Uterus (tissue), 4 donors: ENCODE measurements at places on chromosomes 4 and X. TPM values are rescaled to one million over a fixed set of nuclear protein-coding genes. Genes with fewer than 3 reads are reported as not detected.
A peak's percentile ranks its signal among the peaks of the same experiment; 100 is the strongest.

GRCh38 chrX:102995316-102995715 is 58.2 kb downstream of the RAB40AL start:
- H3K36me3 ChIP-seq: no peaks in the 10 kb centered on the region
- H3K4me1 ChIP-seq: no peaks in the 10 kb centered on the region
- no peak for DNase-seq
- no peaks in the 10 kb centered on the region for H3K27me3 ChIP-seq
- no peak overlapping the region for H3K27ac ChIP-seq

- H3K27ac ChIP-seq: peak overlapping the region; percentile 97
- no peak for DNase-seq
- H3K27me3 ChIP-seq: no peaks in the 10 kb centered on the region
- H3K4me1 ChIP-seq: no peaks in the 10 kb centered on the region
- H3K36me3 ChIP-seq: no peaks in the 10 kb centered on the region
Measured at GRCh38 chrX:130108647-130109428, 1.5 kb downstream of the ELF4 start.

DNA sequence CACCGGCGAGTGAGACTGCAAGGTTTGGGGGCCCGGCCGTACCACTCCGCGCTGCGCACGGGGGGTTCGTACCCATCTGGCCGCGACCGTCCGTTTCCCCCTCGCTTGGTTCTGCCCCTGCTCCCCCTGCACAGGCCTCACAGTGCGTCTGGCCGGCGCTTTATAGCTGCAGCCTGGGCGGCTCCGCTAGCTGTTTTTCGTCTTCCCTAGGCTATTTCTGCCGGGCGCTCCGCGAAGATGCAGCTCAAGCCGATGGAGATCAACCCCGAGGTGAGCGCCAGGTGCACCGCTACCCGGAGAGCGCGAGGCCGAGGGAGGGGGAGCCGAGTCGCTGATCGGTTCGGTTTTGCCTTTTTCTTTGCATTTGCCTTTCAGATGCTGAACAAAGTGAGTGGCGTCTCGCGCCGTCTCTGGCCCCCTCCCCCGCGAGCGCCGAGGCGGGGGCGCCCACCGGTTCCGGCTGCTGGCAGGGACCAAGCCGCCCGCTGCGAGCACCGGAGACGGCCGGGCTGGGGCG is at the start of gene UCHL1:
TSS of gene UCHL1 (plus strand) at position 189 of the 517 bp plus-strand sequence. CDS start at position 238, 49 bp downstream.
- H3K27ac ChIP-seq: no peak within 1 kb of the TSS
- no peaks in the 10 kb centered on the region for H3K27me3 ChIP-seq
- H3K36me3 ChIP-seq: no peaks in the 10 kb centered on the region
- DNase-seq: peak; percentile 22
- H3K4me3 ChIP-seq: peak within 1 kb of the TSS; percentile 10

- H3K4me1 ChIP-seq: no peaks in the 10 kb centered on the region
- H3K4me3 ChIP-seq: no peak overlapping the region
- H3K27me3 ChIP-seq: no peaks in the 10 kb centered on the region
Measured at GRCh38 chr4:42865572-42866189, 26.8 kb upstream of the GRXCR1 start.

DNA sequence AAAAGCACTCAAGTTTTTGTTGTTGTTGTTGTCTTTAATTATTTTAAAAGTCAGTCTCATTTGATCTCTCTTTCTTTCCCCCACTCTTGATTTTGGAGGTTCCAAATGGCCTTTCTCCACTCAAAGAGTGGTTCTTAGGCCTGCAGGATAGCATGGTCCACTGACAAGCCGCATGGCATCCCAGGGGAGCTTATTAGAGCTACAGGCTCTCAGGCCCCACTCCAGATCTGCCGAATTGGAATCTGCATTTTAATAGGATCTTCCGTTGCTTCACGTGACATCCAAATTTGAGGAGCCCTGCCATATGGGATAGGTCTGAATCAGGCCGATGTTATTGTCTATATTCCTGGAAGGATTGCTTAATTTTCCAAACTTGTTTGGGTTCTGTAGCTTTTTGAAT is 72.1 kb downstream of the CPE start:
- DNase-seq: no peak
- no peak overlapping the region for H3K27ac ChIP-seq
- H3K4me1 ChIP-seq: no peaks in the 10 kb centered on the region
- no peak overlapping the region for H3K4me3 ChIP-seq
- no peaks in the 10 kb centered on the region for H3K27me3 ChIP-seq

DNA sequence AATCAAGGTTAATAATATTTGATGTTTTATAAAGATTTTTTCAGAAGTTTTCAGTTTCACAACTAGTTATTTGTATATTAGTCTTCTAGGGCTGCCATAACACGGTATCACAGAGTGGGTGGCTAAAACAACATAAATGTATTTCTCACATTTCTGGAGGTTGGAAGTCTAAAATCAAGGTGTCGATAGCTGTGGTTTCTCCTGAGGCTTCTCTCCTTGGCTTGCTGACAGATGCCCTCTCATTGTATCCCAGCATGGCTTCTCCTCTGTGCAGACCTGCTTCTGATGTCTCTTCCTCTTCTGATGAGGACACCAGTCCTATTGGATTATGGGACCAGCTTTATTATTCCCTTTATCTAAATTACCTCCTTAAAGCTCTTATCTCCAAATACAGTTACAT is 1456.6 kb downstream of the STIM2 start:
- DNase-seq: no peak
- H3K27me3 ChIP-seq: no peaks in the 10 kb centered on the region
- no peak overlapping the region for H3K4me3 ChIP-seq

DNA sequence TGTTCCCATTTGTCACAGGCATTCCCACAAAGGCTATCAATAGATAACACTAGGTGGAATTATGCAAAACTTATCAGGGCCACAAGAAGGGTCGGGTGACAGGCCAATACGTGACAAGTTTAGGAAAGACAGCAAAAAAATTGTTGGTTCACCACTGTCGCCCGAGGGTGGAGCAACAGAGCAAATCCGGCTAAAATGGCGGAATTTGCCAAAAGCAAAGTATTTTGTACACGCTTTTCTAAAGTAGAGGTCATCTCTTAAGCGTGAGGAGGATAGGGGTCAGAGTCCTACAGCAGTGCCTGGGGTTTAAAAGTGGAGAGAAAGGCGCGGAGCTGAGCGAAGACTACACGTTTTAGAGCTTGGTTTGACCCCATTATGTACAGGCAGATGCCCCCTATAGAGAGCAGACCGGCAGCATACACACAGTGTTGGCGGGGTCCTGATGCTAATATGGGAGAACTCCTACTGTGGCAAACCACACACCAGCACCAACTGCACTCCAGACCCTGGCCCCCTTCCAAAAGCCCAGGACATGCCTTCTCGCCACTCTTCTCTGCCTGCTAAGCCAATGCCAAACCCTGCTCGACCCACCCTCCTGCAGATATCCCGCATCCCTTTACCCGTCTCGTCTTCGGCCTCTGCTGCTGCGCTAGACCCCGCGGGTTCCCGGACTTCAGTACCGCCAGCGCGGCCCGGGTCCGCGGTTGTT is 733 bp downstream of the CCNA2 start:
- no peaks in the 10 kb centered on the region for H3K36me3 ChIP-seq
- no peaks in the 10 kb centered on the region for H3K4me1 ChIP-seq
- H3K27me3 ChIP-seq: no peaks in the 10 kb centered on the region
- peak; percentile 26 for DNase-seq

DNA sequence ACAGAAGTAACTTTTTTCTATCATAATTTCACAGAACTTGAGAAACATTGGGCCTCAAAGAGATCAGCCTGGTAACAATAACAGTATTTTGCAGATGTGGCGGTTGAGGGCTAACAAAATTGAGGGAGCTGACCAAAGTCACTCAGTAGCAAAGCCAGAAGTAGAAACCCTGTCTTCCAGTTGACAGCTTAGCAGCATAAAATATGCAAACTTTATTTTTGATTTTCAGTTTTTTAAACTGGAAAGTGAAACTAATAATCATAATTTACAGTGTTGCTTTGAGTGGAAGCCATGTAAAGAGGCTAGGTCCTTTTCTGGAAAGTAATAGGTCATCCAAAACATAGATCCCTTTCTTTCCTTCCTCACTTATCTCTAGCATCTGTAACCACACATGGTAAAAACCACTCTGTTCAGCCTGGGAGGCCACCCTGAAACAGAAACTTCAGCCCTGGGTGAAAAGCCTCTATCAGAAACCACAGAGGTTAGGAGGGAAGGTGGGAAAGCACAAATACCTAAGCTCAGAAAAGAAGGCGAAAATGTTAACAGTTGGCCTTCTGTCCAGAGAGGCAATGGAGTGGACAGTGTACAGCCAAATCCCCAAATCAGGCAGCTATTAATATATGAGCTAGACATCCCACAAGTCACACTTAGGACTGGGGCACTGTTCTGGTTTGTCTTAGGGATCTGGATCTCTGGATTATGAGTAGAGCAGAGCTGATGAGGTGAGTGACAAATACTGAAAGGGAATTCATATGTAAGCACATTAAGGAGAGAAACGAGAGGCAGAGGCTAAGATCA is 61.1 kb upstream of the ARSJ start:
- no peak overlapping the region for H3K4me3 ChIP-seq
- no peak overlapping the region for H3K27ac ChIP-seq
- no peaks in the 10 kb centered on the region for H3K27me3 ChIP-seq
- no peak for DNase-seq
- no peaks in the 10 kb centered on the region for H3K36me3 ChIP-seq

DNA sequence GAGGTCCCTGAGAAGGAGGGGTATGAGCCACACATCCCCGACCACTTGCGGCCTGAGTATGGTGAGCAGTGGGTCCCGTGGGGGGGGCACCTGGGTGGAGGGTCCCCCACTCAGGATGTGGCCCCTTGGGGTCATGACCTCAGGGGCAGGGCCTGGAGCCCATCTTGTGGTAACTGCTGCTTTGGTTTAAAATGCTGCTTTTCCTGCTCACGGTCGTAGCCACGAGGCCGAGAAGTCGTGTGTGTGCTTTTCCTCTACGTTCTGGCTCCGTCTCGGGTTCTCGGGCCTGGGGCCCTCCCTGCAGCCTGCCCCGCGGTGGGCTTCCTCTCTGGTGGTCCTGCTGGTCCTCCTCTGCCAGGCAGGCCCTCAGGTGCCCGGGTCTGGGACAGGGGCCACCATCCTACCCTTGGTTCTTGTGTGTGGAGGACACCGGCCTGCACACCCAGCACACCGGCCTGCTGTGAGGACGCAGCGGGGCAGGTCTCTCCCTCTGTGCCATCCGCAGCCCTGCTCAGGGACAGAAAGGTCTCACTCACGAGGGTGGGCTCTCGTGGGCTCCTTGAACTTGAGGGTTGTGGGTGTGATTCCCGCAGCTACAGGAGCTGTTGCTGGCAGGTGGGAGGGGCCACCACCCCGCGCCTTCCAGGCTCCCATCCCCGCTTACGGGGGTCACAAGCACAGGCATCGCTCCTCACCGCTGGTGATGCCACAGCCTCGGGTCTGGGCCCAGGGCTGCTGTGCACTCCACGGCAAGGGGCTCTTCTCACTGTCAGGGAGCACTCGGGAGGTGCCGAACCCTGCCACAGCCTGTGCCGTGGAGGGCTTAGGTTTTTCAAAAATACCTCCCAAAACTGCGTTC is 19.6 kb downstream of the UVSSA start:
- H3K36me3 ChIP-seq: no peaks in the 10 kb centered on the region
- no peak overlapping the region for H3K27ac ChIP-seq
- H3K27me3 ChIP-seq: no peaks in the 10 kb centered on the region
- no peak for DNase-seq
- H3K4me1 ChIP-seq: no peaks in the 10 kb centered on the region

DNA sequence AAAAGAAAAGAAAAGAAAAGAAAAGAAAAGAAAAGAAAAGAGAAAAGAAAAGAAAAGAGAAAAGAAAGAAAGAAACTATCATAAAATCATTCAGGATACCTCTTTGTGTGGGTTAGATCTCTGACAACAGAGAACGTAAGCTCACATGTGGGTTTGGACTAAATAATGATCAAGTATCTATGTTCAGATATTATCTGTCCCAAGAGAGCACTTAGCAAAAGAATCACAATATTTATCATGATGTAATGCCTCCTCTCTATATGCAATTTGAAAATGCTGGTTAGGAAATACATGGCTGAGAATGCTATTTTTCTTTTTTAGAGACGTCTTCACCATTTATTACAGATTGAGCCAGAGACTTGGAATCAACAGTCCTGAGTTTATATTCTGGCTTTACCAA is 191.3 kb downstream of the KCNIP4 start:
- H3K4me3 ChIP-seq: no peak overlapping the region
- no peak for DNase-seq
- H3K27me3 ChIP-seq: no peaks in the 10 kb centered on the region
- no peak overlapping the region for H3K27ac ChIP-seq
- no peaks in the 10 kb centered on the region for H3K36me3 ChIP-seq
- H3K4me1 ChIP-seq: no peaks in the 10 kb centered on the region

- no peaks in the 10 kb centered on the region for H3K4me1 ChIP-seq
- H3K27me3 ChIP-seq: peaks cover 6% of the 10 kb centered on the region
- no peak overlapping the region for H3K27ac ChIP-seq
- H3K36me3 ChIP-seq: no peaks in the 10 kb centered on the region
- no peak overlapping the region for H3K4me3 ChIP-seq
- DNase-seq: no peak
Measured at GRCh38 chrX:94977986-94978385, 1304.0 kb downstream of the FAM133A start.

GRCh38 chr4:42519803-42520417 is 122.6 kb downstream of the SHISA3 start:
- H3K4me3 ChIP-seq: no peak overlapping the region
- H3K36me3 ChIP-seq: no peaks in the 10 kb centered on the region
- no peak for DNase-seq
- H3K4me1 ChIP-seq: no peaks in the 10 kb centered on the region
- H3K27ac ChIP-seq: no peak overlapping the region

DNA sequence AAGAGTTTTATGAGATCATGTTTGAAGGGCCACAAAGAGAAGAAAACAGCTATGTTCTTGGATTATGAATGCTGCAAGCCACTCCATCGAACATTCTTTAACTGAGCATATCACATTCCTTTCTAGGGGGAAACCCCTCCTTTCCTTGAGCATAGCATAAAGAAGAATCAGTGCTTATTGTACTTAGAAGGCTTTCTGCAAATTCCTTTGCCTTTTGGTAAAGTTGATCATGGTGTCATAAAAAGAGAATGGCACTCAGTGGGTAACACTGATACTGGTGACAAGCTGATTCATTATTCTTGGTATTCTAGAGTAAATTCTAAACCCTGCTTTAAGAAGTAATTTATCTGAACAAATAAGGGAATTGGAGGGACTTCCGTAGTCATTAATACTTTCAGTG is 88.5 kb upstream of the GPR34 start:
- H3K36me3 ChIP-seq: no peaks in the 10 kb centered on the region
- no peaks in the 10 kb centered on the region for H3K27me3 ChIP-seq
- no peak for DNase-seq
- no peak overlapping the region for H3K27ac ChIP-seq

- no peaks in the 10 kb centered on the region for H3K4me1 ChIP-seq
- peak; percentile 40 for DNase-seq
- no peaks in the 10 kb centered on the region for H3K27me3 ChIP-seq
- H3K27ac ChIP-seq: no peak overlapping the region
Measured at GRCh38 chr4:1628892-1629698, 55.0 kb downstream of the FAM53A start.

Gene TASL
- total RNA-seq: 0.29 TPM

Gene MAGED4
- 1.3 TPM for total RNA-seq

Gene PABPC1L2A
- total RNA-seq: not detected

Gene KCTD8
- total RNA-seq: 2.4 TPM

Gene RIPPLY1
- not detected for total RNA-seq

Gene FAM53A
- not detected for total RNA-seq

Gene SMIM31
- not detected for total RNA-seq

Gene UNC5C
- total RNA-seq: 4.7 TPM

Gene TLR2
- total RNA-seq: 10.0 TPM

Gene CT45A6
- total RNA-seq: not detected

Gene MAGEC2
- not detected for total RNA-seq

Gene SLC35A2
- 16.9 TPM for total RNA-seq

Gene STK32B
- 3.0 TPM for total RNA-seq

Gene XKRX
- 0.59 TPM for total RNA-seq

Gene ANOS1
- total RNA-seq: 0.26 TPM

Gene FMR1NB
- total RNA-seq: not detected
